Foreskin fibroblast (primary cell): ENCODE measurements at places on chromosomes 13 and 19.

DNA sequence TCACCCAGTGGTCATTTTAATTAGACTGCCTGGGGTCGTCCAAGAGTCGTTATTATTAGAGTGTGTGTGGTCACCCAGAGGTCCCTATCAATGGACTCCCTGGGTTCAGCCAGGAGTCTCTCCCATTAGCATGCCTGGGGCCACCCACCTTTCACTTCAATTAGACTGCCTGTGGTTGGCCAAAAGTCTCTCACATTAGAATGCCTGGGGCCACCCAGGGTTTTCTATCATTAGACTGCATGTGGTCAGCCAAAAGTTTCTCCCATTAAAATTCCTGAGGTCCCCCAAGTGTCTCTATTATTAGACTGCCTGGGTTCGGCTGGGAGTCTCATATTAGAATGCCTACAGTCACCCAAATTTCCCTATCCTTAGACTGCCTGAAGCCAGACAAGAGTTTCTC lies 1472.6 kb downstream of the UQCRFS1 start:
- no peak for DNase-seq

DNA sequence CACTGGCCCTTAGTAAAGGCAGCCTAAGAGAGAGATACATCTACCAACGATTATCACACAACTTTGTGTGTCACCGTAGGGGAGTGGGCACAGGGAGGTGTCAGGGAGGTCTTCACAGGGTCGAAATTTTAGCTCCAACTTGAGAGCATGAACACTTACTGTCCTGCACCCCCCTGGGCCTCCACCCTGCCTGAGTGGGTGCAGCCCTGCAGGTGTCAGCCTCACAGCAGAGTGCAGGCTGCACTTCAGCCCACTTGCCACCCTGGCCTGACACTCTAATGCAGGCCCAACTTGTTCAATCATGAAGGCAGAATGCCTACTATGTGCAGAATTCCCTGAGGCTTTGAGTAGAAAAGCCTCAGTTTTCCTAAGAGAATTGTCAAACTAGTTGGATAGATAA lies 4.0 kb upstream of the SMAD9 start:
- no peak for DNase-seq

DNA sequence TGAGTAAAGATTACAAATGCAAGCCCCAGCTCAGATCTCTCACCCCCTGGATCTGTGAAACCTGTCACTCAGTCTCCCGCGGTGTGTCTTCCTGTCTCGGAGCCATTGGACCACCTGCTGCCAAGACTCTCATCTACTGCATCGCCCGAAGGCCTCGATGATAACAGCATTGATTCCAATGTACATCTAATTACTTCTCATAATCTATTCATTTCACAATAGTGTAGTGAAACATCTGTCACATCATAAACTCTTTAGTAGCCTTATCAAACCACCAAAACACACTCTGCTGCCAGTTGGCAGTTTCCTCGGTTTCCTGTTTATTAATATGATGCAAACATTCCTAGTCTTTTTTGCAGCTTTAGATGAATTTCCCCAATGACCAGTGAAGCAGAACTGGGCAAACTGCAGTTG lies 220.3 kb downstream of the POU4F1 start:
- DNase-seq = no peak

DNA sequence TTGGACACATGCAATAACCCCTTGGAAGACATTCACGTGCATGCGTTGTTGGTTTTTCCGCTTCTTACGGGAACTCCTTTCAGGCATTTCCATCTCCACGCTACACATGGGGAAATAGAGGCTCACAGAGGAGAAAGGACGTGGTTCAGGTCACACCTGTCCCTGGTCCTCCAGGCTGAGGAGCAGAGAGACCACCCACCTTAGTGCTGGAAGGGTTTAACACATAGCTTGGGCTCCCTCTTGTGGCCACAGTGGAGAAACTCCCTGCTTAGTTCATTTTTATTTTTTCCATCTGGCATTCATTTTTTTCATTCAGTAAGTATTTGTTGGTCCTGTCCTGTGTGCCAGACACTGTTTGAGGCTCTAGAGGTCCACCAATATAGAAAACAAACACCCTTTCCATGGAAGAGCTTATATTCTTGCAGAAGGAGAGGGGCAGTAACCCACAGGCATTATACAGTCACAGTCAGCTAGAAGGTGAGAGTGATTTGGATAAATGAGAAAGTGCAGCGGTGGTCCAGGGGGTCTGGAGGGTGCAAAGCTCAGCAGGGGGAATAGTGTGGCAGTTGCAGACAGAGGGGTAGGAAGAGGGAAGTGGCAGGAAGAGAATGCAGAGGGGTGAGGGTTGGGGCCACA lies 24.2 kb upstream of the TTYH1 start:
- DNase-seq = peak; percentile 71

DNA sequence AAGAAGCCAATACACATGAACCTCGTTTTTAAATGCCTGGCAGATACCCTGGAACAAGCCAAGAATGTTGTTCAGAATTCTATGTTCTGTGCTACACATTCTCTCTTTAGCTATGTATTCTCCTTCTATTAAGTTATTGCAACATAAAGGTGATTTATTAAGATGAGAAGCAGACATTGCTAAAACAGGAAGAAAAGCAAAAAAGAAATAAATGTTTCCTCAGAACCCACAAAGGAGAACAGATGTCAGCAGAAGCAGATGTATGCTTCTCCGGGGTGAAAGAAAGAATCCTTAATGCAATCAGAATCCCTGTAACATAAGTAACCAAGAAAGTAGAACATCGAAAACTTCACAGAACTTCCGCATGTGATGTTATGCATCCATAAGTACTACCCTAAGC lies 302.9 kb downstream of the DCT start:
- peak; percentile 21 for DNase-seq
